Occipital lobe (tissue), 3 donors: ENCODE measurements at places on chromosomes 4 and X.

GRCh38 chr4:96630839-96631238, 790.9 kb downstream of the PDHA2 start:
- no peak for DNase-seq

DNA sequence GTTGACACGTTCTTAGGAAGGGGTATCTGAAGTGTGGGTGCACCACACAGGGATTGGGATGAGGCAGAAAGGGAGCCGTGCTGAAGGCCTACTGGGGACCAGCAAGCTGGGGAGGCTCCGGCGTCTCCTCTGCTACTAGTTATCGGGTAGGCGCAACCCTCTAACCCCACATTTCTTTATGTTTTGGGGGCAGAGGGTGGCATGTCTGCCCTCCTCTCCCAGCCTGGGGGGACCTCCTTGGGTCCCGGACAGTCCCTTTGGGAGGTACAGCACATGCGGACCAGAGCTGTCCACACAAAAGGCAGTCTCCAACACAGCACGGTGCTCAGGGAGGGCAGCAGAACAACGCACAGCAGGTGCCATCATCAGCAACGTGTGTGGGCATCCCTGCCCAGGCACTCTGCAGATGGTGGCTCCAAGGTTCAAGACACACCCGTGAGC, 33.2 kb downstream of the WDR1 start:
- no peak for DNase-seq

GRCh38 chr4:140243278-140243753, 89.3 kb upstream of the MAML3 start:
- DNase-seq, result no peak

DNA sequence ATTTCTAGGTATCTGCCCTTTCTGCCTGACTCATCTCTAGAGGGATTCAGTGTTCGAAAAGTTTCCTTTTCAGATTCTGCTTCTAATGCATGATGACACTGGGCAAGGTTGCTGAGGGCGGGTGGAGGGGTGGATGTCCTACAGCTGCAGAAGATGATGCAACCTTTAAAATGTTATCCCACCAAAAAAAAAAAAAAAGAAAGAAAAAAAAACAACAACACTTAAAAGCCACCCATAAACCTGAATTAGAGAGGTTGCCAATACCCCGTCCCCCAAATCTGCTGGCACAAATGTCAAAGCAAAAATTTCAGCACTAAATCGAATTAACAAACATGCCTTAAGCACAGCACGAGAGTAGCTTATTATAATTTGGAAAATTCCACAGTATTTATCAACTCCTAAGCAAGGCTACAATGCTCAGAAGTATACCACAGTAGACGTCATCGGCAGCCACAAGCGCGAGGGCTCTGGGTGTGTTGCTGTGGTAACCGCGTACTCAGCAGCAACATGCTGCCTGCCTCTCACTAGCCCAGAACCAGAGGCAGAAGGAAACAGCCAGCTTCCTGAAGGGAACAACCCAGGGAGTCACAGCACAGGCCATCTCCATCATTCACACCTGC, 167.5 kb upstream of the MAP3K15 start:
- DNase-seq, result peak; percentile 45

DNA sequence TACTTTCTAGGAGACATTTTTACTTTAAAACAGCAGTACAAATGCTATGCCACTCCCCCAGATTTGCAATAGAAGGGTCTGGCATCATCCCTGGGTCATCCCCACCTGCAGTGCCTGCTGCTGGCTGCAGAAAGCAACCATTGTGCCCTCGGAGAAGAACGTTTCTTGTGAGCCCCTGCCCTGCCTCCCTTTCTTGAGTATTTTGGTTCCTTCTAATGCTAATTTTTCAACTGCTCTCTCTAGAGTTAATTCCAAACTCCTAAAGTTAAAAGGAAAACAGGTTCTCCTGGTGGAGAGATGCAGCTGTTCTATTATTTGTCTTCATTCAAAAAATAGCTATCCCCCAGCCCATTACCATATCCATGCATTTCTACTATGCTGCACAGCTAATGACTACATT, 107.1 kb downstream of the IDS start:
- DNase-seq, result no peak

DNA sequence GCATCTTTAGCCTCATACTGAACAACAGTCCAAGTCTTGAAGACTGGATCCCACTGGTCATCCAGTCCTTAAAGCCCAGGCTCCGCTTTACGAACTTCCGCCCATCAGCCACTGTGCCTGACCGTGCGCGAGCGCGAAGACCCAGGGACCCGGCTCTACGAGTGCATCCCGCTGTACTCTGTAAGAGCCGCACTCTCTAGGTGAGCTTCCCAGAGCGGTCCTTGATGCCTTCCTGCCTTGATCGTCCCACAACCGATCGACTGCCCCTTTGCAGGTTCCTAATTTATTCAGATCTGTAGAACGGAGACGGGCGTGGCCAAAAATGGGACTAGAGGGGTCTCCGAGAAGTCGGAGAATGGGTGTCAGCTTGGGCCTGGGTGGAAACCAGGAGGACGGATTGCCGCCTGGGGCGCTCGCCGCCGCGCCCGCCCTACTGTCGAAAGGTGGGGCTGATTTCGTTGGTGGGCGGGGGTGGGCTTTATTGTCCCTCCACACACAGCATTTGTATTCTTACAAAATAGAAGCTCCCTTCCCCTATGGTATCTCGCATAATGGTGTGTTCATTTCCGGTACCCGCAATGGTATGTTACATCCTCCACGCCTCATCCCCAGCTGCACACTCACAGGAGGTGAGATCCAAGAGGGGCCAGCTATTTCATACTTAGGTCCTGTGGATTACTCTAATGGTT, 42.3 kb upstream of the FAM156A start:
- no peak for DNase-seq

GRCh38 chr4:181909368-181909767, 333.8 kb upstream of the TENM3 start:
- no peak for DNase-seq

DNA sequence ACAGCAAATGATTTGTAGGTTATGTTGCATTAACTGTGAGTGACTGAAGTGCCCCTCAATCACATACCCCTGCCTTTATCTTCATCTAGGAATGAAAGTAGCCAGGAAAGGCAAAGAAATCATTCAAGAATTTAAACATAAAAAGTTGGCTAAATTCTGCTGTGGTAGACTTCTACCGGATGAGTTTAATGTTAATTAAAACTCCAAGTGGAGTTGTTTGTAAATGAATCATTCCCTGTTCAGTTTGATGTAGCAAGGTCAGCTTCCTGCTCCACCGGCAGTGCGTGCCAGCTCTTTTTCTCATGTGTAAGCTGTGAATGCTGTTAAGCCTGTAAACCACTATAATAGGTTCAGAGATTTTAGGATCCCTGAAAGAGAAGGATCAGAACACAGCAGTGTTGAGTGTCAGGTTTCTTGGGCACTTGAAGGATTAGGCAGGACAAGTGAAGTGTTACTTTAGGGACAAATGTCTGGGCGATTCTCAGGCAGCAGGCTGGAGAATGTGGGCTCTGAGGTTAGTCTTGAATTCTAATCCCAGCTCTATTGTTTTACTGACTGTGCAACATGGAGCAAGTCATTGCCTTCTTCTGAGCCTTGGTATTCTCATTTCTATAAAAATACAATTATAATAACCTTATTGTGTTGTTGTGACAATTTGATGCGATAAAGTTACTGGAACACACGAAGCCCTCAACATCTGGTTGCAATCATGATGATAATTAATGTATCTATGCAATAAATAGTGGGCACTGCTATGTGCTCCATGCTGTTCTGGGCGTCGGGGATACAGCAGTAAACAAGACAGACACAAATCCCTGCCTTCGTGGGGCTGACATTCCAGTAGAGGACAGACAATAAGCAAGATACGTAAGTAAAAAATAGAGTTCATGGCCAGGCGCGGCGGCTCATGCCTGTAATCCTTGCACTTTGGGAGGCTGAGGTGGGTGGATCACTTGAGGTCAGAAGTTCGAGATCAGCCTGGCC, 112.0 kb downstream of the SHROOM3 start:
- DNase-seq, result no peak

- no peak for DNase-seq
Measured at GRCh38 chrX:22968494-22968893, 31.3 kb upstream of the DDX53 start.

DNA sequence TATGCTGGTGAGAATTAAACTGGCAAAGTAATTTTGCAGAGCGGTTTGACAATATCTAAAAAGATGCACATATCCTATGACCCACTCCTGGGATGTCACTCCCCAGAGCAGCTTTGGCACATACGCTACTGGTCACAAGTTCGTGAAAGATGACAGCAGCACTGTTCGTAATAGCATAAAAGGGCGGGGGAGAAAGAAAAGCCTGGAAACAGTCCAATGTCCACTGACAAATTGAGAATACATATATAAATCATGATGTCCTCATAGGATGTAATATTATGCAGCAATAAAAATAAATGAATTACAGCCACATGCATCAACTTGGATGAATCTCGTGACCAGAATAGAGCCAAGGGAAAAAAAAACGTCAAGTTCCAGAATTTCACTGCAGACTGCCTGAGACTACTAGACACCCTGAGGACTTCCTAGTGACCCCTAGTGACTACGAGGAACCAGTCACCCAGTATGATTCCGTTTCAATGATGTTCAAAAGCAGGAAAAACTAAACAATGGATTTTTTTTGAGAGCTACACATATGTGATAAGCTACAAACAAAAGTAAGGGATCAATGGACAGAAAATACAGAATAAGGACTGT, 1.8 kb downstream of the PCSK1N start:
- DNase-seq, result no peak

DNA sequence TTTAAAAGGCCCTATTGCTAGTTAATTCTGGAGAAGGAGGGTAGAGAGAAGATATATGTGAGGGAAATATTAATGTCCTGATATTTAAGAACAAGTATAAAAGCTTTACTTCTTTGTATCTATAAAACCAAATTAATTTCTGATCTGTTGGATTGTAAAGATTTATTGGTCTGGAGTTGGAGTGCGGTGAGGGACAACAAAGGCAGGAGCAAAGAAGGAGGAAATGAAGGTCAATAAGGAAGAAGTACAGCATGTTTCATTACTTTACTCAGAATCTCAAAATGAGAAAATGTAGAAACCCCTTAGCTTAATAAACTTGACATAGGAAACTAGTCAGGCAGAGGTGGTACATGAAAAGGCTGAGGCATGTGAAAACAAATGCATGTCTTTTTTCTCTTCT, 192.9 kb downstream of the PALLD start:
- no peak for DNase-seq

GRCh38 chrX:150715184-150715583, 22.0 kb downstream of the MTMR1 start:
- DNase-seq, result no peak

DNA sequence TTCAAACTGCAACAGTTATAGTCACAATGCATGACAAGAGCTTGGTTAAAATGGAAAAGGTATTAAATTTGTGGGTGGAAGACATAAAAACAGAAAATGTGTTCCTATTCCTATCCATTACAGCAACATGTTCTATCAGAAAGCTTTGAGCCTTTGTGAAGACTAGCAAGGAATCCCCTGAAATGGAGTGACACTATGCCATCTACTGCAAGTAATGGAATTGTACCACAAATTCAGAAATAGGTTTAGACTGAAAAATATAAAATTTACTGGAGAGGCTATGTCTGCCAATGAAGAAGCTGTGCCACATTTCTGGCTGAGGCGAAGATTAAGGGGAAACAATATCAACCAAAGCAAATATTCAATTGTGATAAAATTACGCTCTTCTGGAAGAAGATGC, 247.9 kb downstream of the ADAM29 start:
- no peak for DNase-seq

- DNase-seq, result no peak
Measured at GRCh38 chrX:53004811-53005210, 43.8 kb upstream of the GPR173 start.

GRCh38 chrX:2516623-2517022, 15.8 kb upstream of the DHRSX start:
- no peak for DNase-seq

DNA sequence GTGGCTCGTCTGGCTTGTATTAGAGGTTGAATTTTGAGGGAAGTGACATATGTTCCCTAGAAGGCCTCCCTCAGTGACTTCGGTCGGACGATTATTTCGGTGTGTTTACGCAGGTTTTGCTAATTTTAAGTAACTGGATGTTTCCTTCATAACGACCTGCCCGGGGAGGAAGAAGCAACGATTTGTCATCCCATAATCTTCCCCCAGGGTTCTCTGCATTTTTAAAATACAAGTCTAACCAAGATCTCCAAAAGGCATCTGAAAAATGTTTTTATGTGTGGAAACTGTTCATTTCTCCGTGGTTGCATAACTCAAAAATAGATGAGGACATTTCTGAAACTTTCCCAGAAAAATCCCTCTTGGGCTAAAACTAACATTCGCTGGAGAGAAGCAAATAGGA, 195.4 kb downstream of the SHOX start:
- no peak for DNase-seq

DNA sequence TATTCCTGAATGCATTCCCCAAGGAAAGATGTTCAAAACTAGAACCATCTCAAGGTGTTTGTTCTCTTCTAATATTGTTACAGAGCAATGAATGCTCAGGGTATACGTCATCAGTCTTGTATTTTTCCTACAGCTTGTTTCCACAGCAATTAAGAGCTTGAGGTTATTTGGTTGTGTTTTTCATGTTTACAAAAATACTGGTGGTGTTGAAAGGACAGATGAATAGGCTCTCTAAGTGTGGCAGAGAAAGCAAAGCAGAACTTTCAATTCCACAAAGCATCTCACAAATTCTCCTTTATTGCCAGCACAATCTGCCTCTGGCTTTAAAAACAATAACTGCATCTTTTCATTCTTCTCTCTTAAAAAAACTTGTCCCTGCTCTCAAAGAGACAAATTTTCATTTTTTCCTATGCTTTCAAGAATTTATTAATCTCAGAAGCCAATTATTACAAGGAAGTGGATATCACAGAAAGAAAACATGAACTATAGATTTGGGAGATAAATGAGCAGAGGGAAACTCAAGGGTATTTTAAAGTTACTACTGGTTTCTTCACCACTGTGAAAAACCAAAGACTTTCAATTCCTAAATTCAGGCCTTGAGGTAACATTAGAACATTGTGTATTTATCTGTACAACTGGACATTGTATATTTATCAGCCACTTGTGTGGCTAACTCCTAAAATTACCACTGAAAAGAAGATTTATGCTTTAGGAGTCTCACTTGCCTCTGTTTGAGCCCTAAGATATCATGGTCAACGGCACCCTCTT, 49.2 kb downstream of the DDX53 start:
- DNase-seq, result no peak

- no peak for DNase-seq
Measured at GRCh38 chr4:29375716-29376115, 1344.5 kb upstream of the PCDH7 start.

DNA sequence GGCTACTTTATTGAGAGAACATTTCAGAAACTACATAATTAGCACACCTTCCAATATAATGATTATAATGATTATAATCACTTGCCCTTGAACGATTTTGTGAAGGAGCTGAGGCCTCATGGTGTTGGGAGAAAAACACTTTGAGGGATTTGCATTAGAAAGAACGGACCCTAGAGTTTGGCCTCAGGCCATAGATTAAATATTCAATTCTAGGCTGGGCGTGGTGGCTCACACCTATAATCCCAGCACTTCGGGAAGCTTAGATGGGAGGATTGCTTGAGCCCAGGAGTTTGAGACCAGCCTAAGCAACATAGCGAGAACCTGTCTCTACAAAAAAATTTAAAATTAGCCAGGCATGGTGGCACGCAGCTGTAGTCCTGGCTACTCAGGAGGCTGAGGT, 12.9 kb upstream of the PRKG2 start:
- DNase-seq, result no peak

- no peak for DNase-seq
Measured at GRCh38 chr4:8592366-8593263, at the start of gene CPZ. TSS of gene CPZ (plus strand) at chr4:8592765. CDS start at chr4:8592834, 69 bp downstream.
